ENCODE measurements at places on chromosomes 13 and 19.
A peak's percentile ranks its signal among the peaks of the same experiment; 100 is the strongest.

GRCh38 chr13:73902296-73902695, 231.9 kb downstream of the KLF12 start:
- DNase-seq, result no peak

DNA sequence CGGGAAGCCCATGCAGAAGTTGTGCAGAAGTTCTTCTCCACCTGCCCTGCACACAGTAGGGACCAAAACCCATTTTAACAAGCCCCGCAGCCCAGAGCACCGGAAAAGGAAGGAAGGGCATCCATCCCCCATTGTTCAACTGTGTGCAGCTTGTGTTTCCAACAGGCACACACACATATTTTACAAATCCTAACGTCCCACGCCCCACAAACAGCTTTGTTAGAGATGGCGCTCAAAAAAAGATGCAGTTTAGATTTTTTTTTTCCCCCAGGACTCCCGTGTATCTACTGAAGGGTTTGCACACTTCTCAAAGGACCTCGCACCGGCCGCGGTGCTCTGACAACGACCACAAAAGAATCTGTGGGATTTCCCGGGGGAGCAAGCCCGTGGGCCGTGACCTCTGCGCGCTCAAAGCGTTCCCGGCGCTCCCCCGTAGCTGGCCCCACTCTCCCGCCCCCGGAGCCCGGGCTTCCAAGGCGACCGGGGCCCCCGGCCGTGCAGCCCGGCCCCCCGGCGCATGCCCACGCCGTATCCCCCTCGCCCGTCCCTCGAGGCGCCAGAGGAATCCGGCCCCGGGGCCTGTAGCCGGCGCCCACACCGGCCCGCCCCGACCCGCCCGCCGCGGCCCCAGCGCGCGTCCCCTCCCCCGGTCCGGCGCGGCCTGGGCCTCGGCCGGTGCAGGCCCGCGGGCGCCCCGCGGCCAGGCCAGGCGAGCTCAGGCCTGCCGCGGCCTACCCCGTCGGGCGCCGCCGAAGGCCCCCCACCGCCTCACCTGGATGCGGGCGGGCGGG, 523 bp downstream of the ELAVL1 start:
- DNase-seq, result no peak

DNA sequence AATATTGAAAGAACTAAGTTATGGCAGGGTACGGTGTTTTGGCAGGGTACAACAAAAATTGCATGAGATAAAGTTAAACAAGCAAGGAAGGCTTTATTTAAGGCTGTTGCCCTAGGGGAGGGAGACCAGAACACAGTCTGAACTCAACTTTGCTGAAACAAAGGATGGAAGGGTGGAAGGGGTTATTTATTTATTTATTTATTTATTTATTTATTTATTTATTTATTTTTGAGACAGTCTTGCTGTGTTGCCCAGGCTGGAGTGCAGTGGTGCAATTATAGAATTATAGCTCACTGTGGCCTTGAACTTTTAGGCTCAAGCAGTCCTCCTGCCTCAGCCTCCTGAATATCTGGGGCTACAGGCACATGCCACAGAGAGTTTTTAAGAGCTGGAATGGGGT, 75.9 kb downstream of the HS6ST3 start:
- DNase-seq, result no peak

DNA sequence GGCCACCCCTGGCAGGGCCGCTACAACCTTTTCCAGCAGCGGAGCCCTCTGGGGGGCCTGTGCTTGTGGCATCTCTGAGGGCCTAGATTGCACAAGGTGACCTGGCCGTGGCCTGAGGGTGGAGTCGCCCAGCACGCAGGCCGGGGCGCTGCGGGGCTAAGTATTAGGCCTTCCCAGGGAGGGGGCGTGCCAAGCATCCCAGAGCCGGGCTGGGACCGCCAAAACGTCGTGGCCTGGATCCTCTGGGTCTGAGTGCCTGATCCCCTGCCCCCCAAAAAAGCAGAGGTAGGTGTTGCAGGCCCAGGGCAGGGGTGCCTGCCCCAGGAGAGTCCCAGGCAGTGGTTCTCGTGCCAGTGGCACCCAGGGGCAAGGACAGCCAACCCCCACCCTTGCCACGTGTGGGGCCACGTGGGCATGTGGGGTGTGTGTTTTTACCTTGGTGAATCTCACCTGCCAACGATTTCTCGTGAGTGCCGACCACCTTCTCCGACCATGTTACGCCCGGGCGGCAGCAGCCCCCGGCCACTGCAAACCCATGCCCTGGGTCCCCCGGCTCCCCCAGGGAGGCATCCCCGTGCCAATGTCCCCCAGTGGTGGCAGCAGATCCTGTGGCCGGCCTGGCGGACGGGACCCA, 12.6 kb upstream of the GNA15 start:
- DNase-seq, result no peak

DNA sequence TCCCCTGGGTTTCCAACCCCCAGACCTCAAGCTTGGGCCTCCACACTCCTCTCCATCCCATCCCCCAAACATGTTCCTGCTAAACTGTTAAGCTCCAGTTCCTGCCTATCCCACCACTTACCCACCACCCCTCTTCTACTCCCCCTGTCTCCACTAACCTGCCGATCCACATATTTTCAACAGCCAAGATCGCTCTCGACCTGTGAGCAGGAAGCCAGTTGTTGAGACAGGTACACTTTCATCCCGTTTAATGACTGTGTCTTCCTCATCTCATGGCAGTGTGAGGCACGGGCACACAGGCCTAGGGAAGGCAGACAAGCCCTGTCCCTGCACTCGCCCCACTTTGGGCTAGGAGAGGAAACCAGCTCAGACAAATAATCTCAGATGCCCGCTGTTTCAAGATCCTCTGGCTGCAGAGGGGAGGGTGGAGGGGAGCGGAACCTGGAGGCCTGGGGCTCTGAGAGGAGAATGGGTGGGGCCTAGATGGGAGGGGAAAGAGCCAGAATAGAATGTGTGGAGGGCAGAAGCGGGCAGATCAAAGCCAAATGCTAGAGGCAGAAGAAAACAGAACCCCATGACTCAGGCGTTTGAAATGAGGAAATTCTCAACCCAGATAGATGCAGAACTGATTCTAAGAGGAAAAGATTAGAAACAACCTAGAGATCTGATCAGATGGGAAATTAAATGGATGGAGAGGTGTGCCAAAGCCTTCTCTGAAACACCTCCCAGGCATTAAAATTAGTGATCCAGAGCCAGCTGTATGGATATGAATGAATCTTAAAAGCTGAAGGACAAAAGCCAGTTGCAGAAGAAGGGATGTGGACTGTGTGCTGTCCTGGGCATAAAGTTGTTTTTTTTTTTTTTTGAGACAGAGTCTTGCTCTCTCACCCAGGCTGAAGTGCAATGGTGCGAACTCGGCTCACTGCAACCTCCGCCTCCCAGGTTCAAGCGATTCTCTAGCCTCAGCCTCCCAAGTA, 16.9 kb upstream of the CYP2S1 start:
- peak; percentile 53 for DNase-seq

- no peak for DNase-seq
Measured at GRCh38 chr13:45892513-45892912, 41.0 kb upstream of the SIAH3 start.

- DNase-seq, result no peak
Measured at GRCh38 chr13:40171566-40171965, 494.9 kb downstream of the FOXO1 start.

DNA sequence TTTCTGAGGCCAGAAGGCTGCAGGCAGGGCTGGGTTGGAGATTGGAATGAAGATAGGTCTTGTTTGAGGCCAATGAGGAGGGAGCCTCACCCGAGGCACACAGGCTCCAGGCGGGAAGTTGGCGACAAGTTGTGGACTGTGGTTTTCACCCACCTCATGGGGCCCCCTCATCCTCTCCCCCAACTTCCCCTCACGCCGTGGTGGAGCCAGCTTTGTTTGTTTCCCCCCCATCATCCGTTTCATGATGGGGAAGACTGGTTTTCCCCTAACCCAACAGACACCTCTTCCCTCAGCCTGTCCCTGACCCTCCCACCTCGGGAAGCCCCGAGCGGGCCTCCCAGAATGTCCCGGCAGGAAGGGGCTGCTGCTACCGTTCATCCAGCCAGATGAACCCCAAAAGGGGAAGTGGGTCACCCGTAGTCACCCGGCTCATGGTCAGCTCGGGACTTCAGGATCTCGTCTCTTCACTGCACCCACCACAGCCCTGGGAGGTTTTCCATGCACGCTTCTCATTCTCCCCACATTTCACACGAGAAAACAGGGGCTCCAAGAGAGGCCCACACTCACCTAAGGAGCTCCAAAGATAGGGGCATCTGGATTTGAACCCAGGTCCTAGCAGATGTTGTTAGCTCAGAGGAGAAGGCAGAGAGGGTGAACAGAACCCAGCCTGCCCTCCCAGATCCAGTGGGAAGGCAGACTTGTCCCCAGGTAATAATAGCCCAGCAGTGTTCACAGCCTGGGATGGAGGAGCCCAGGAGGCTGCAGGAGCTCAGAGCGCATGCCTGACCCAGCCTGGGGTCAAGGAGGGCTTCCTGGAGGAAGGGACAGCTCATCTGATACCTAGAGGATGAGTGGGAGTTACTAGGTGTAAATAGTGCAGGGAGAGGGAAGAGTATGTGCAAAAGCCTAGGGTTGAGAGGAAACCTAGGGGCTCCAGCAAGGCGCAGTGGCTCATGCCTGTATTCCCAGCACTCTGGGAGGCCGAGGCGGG, 23.5 kb downstream of the CEACAM16 start:
- DNase-seq, result no peak

GRCh38 chr19:21604351-21604926, 99.0 kb downstream of the ZNF429 start:
- DNase-seq, result no peak

DNA sequence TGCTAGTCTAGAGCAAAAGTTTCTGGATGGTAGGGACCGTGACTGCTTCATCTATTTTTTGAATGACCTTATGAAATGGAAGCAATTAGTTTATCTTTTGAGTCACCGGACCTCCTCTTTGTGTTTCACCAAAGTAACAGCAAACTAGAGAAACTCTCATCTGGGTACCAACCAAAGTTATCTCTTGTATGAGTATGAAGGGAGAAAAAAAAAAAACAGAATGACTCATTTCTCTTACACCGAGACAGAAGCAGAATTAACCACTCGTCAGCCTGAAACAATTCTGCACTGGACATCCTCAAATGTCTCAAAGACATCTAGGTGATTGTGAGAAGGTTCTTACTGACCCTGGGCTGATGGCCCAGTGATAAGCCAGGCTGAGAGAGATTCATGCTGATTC, 18.3 kb downstream of the ZNF100 start:
- no peak for DNase-seq

DNA sequence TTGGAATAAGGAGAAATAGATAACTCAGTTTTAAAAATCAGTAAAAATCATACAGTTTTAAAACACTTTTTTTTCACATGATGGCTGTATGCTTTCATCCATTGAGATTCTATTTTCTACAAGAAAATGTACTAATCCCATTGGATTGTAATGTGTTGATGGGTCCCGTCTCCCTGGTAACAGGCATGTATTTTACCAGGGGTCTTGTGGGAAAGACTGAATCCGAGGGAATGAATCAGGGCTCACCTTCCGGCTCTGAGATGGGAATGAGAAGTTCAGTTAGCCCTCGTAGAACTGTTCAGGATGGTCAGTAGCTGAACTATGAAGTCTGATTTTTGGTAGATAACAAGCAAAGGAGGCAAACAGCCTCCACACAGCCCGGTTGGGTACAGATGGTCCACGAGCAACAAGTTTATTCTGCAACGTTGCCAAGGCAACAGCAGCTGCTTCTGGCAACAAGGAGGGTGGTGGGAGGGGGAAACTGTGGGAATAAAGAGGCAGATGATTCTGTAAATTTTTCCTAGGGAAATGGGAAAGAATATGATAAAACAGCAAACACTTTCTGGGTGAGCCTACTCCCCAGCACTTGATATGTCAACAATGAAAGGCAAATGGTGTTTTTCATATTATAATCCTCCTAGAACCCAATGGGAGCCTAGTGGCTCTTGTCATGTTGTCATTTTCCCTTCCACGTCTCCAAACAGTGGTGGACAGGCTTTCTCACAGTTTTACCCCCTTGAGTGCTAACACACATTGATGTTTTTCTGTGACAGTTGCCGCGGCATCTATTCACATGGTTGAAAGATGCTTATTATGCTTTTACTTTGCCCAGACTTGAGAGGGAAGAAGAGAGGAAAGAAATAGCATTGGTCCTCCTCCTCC, 12.4 kb upstream of the SIAH3 start:
- DNase-seq, result no peak

DNA sequence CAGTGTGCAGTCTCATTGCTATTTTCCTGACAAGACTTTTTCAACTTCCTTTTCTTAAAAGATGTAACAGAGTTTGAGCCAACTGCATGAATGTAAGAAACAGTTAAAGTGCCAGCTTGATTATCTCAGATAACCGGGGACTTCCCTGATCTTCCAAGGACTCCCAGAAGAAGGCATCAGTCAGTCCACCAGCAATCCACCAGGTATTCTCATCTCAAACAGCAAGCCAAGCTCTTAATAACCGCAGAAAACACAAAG, 350.1 kb downstream of the LIG4 start:
- DNase-seq, result no peak

GRCh38 chr13:97325738-97326137, 103.6 kb downstream of the MBNL2 start:
- DNase-seq, result no peak

- DNase-seq, result no peak
Measured at GRCh38 chr13:23644527-23645138, 74.4 kb downstream of the TNFRSF19 start.

- no peak for DNase-seq
Measured at GRCh38 chr19:38970664-38971532, 4.6 kb downstream of the FBXO17 start.

DNA sequence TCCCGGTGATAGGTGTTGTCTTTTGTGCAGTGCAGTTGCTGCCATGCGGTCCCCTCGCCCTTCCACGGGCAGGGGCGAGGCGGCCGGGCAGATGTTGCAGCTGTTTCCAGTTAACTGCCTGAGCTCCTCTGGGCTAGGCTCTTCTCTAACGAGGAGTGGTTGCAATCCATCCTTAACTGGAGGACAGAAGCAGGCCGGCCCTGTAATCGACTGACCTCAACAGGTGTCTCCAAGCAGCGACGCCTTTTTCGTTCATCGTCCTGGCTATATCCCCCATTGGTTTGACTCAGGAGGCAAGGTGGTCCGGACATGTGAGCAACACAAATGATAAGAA, 1.9 kb upstream of the TSC22D1 start:
- DNase-seq, result peak; percentile 32

Data from AG09319 (cell line).